ENCODE measurements at places on chromosomes 6 and 20.

GRCh38 chr6:143200167-143200770 is 139.6 kb downstream of the AIG1 start:
- no peak for DNase-seq
- H3K36me3 ChIP-seq: peaks cover 5% of the 10 kb centered on the region
- H3K27ac ChIP-seq: no peak overlapping the region
- no peaks in the 10 kb centered on the region for H3K27me3 ChIP-seq

GRCh38 chr6:112225691-112226090 is 28.7 kb downstream of the LAMA4 start:
- no peak overlapping the region for H3K27ac ChIP-seq
- no peak overlapping the region for H3K4me3 ChIP-seq
- H3K27me3 ChIP-seq: peaks cover 14% of the 10 kb centered on the region
- no peaks in the 10 kb centered on the region for H3K4me1 ChIP-seq
- H3K36me3 ChIP-seq: no peaks in the 10 kb centered on the region

GRCh38 chr6:34378470-34378869 is 14.0 kb downstream of the NUDT3 start:
- no peaks in the 10 kb centered on the region for H3K27me3 ChIP-seq
- H3K27ac ChIP-seq: no peak overlapping the region
- H3K4me1 ChIP-seq: peaks cover 8% of the 10 kb centered on the region
- H3K36me3 ChIP-seq: peaks cover 7% of the 10 kb centered on the region
- no peak overlapping the region for H3K4me3 ChIP-seq

DNA sequence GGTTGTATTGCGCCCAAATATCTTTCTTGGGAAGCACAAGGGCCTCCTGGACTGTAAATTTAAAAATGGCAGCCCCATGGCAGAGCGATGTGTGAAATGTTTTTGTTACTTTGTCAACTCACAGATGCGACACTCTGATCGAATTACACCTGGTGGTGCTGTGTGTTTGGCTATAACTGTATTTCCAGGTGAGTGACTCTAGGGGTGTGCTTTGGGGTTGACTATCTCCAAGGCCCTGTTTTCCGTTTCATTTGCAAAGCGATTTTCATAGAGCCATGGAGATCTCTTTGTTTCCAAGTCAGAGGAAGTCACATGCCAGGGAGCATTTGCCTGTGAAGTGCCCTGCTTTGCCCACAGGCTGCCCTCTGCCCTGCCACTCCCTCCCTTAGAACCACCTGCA is 93.5 kb downstream of the CDC5L start:
- no peak overlapping the region for H3K4me3 ChIP-seq
- DNase-seq: no peak
- H3K4me1 ChIP-seq: peaks cover 2% of the 10 kb centered on the region
- H3K27ac ChIP-seq: no peak overlapping the region
- H3K27me3 ChIP-seq: peaks cover 2% of the 10 kb centered on the region

GRCh38 chr6:45054610-45055009 is 273.5 kb upstream of the RUNX2 start:
- no peaks in the 10 kb centered on the region for H3K27me3 ChIP-seq
- no peak overlapping the region for H3K27ac ChIP-seq
- H3K36me3 ChIP-seq: peaks cover 1% of the 10 kb centered on the region
- no peak for DNase-seq
- peaks cover 11% of the 10 kb centered on the region for H3K4me1 ChIP-seq

DNA sequence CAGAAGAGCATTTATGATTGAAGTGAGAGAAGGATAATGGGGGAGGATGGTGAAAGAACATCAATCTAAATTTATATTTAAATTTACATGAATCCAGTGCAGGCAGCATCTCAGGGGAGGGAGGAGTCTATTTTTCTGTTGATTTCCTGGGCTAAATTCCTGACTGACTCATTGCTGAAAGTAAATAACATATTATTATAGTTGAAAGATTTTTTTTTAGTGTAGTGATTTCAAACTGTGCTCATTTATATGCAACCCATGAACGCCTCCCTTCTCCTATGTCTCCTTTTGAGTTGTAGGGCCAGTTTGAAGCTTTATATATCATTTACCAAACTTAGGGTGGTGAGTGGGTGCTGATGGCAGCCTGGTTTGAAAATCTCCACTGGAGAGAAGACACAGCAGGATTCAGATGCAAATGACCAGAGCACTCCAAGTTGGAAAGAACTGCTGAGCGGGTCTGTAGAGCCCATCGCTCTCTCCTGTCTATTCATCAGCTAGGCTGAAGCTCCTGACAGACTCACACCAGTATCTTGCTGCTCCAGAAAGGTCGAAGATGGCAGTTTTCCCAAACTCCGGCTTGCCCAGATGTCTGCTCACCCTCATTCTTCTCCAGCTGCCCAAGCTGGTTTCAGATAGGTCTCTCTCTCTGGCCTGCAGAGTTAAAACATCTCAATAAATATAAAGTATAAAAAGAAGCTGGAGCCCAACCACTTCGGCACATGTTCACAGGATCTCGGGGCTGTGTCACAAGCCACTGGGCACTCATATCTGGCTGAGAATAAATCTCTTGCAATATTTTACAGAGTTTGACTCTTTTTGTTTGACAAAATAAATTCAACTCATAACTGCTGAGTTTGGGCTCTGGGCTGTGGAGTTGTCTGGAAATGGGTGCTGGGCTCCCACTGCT is 18.3 kb downstream of the BTN2A1 start:
- H3K27ac ChIP-seq: peak overlapping the region; percentile 10
- H3K27me3 ChIP-seq: no peaks in the 10 kb centered on the region
- peaks cover 18% of the 10 kb centered on the region for H3K36me3 ChIP-seq

DNA sequence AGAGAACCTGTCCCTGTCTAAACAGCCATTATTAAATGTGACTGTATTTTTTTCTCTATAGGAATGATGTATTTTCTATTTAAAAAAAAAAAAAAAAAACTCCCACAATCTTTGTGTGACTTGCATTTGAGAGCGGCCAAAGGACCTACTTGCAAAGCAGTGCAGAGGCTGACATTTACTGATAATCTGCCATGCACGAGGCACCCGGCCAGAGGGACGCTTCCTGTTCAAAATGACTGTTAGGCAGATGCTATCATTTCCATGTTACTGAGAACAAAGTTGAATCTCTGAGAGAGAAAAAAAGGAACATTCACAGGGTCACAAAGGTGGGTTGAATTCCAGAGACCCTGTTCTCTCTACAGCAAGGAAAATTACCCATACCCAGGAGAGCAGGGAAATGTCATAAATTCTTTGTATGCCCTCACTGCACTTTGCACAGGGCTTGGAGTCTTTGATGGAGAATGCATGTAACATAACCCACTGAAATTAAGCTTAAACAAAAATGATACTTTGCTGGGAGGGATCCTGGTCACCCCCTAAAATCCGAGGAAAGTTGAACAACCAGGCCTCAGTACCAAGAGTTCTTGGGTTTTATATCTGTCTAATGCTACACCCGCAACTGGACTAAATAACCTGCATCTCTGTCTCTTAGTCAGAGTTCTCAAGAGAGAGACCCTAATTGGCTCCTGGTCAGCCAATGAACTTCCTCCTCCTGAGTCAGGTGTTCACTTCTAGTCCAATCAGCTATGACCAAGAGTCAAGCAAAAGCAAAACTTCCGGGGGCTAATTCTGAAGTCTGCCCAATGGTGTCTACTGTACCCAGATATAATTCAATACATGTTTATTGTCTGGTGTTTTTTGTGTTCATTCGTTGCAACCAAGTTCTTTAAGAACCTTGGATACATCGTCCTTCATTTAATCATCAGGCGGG is 61.2 kb downstream of the GCLC start:
- no peaks in the 10 kb centered on the region for H3K36me3 ChIP-seq
- no peak overlapping the region for H3K27ac ChIP-seq
- no peak overlapping the region for H3K4me3 ChIP-seq
- DNase-seq: no peak

DNA sequence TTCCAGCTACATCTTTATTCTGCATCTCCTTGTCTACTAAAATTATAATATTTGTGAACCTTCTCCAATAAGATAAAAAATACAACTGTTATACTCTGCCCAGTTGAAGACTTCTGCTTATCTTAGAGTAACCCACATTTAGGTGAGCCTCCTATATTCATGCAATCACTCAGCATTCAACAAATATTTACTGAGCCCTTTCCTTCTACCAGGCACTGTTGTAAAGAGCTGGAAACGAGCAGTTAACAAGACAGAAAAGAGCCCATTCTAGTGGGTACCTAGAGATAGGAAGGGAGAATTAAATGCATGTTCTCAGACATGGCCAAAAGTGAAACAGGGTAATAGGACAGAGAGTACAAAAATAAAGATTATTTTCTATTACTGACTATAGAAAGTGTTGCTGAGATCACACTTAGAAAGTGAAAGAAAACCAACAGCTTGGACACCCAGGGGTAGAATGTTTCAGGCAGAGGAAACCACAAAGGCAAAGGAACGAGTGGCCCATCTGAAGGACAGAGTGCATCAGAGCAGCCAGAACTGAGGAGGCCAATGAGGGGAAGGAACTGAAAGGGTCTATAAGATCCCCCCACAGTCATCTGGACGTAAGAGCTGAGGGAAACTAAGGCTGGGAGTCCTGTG is 50.8 kb upstream of the SMLR1 start:
- DNase-seq: no peak
- H3K27me3 ChIP-seq: no peaks in the 10 kb centered on the region
- H3K36me3 ChIP-seq: no peaks in the 10 kb centered on the region
- peaks cover 40% of the 10 kb centered on the region for H3K4me1 ChIP-seq
- H3K27ac ChIP-seq: no peak overlapping the region

DNA sequence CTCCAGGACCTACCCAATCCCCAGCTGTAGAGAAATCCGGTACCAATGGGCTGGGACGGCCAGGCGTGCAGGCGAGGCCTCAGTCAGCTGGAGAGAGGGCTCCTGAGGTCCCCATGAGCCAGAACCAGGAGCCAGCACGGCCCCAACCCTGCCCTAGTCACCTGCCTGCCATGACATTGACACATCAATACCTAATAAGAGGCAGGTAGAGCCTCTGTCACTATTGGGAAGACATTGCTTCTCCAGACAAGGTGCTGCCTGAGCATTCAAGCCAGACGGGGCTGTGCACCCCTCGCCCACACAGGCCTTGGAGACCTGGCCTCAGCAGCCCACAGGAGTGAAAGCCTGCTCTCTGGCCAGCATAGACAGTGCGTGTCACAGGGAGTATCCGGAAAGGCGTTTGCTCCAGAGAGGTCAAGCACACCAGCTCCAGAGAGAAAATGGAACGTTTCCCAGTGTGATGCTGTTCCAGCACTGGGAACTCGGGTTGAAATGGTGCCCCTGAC is 3.5 kb downstream of the DLL1 start:
- peaks cover 21% of the 10 kb centered on the region for H3K4me1 ChIP-seq
- H3K27me3 ChIP-seq: peaks cover 24% of the 10 kb centered on the region
- no peak overlapping the region for H3K4me3 ChIP-seq
- H3K27ac ChIP-seq: no peak overlapping the region
- peaks cover 3% of the 10 kb centered on the region for H3K36me3 ChIP-seq
- DNase-seq: no peak

GRCh38 chr6:103379272-103379671 is 1480.4 kb downstream of the HACE1 start:
- no peak overlapping the region for H3K27ac ChIP-seq
- H3K4me1 ChIP-seq: no peaks in the 10 kb centered on the region
- H3K4me3 ChIP-seq: no peak overlapping the region
- H3K36me3 ChIP-seq: no peaks in the 10 kb centered on the region
- no peaks in the 10 kb centered on the region for H3K27me3 ChIP-seq

- peak overlapping the region; percentile 99 for H3K27ac ChIP-seq
- peak overlapping the region; percentile 79 for H3K4me3 ChIP-seq
- peak; percentile 86 for DNase-seq
- H3K4me1 ChIP-seq: peaks cover 70% of the 10 kb centered on the region
- H3K36me3 ChIP-seq: peaks cover 2% of the 10 kb centered on the region
- no peaks in the 10 kb centered on the region for H3K27me3 ChIP-seq
Observed at GRCh38 chr6:2853769-2854395, 12.2 kb upstream of the SERPINB1 start.

- no peak overlapping the region for H3K27ac ChIP-seq
Observed at GRCh38 chr6:136958168-136958567, 36.1 kb downstream of the SLC35D3 start.

DNA sequence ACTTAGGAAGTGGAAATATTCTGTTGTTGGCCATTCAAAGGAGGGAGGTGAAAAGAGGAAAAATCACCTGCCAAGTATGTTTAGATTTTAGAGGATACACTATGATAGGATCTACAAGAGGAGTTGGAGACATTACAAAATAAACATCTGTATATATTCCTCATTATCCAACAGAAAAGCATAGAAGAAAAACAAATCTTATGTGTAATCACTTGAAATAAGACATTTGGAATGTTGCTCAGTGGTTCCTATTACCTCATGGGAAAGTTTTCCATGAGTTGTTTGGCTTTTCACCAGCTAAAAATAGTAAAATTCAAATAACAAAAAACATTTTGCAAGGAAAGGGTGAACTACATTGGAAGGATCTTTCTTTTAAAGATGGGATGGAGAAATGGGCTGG is 76.7 kb upstream of the CARMIL1 start:
- peaks cover 7% of the 10 kb centered on the region for H3K27me3 ChIP-seq
- no peak overlapping the region for H3K27ac ChIP-seq
- H3K4me1 ChIP-seq: no peaks in the 10 kb centered on the region
- no peaks in the 10 kb centered on the region for H3K36me3 ChIP-seq

DNA sequence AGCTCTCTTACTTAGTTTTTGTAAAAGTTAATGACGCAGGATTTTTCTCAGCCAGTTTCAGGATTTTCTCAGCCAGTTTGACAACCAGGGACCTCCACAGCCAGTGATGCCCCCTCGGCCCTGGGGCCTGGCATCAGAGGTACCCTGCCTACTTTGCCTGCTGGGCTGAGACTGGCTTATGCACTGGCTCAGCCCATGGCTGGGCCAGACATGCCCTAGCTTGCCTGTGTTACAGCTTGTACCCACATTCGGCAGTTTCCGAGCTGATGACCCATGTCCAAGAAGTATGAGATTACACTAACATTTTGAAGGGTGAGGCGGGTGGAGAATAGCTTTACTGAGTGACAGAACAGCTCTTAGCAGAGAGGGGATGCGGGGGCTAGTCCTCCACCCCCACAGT is 406.1 kb upstream of the HSF2 start:
- H3K4me1 ChIP-seq: peaks cover 3% of the 10 kb centered on the region
- no peak overlapping the region for H3K4me3 ChIP-seq
- H3K27ac ChIP-seq: no peak overlapping the region

DNA sequence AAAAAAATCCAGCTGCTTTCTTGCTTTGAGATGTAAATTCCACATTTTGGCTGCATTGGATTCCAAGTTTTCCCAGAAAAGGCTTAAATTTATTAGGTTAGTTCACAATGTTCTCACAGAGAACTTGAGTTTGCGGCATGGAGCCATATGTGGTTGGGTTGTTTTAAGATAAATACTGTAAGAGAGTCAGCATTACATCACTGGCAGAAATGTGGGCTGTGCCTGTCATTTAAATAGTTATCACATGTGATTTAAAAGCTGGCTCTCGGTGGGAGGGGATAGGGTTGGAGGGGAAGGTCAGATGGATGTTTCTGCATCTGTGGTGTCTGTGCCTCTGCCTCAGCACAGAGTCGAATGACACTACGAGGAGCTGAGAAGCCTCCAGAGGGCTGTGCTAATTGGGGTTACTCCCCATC is 73.8 kb upstream of the SCP2D1 start:
- no peak overlapping the region for H3K27ac ChIP-seq
- DNase-seq: no peak
- H3K36me3 ChIP-seq: peaks cover 2% of the 10 kb centered on the region
- no peaks in the 10 kb centered on the region for H3K4me1 ChIP-seq
- no peak overlapping the region for H3K4me3 ChIP-seq

- DNase-seq: no peak
- H3K4me3 ChIP-seq: no peak overlapping the region
- H3K4me1 ChIP-seq: no peaks in the 10 kb centered on the region
- H3K27me3 ChIP-seq: peaks cover 2% of the 10 kb centered on the region
Observed at GRCh38 chr6:157725836-157726235, 97.2 kb upstream of the SNX9 start.
